Stimulated activated CD8-positive, alpha-beta memory T cell treated with anti-CD3 and anti-CD28 coated beads, Interleukin-7, amount 100 ng/mL, for 4 hours (primary cell): ENCODE measurements at places on chromosomes 16 and 17.

DNA sequence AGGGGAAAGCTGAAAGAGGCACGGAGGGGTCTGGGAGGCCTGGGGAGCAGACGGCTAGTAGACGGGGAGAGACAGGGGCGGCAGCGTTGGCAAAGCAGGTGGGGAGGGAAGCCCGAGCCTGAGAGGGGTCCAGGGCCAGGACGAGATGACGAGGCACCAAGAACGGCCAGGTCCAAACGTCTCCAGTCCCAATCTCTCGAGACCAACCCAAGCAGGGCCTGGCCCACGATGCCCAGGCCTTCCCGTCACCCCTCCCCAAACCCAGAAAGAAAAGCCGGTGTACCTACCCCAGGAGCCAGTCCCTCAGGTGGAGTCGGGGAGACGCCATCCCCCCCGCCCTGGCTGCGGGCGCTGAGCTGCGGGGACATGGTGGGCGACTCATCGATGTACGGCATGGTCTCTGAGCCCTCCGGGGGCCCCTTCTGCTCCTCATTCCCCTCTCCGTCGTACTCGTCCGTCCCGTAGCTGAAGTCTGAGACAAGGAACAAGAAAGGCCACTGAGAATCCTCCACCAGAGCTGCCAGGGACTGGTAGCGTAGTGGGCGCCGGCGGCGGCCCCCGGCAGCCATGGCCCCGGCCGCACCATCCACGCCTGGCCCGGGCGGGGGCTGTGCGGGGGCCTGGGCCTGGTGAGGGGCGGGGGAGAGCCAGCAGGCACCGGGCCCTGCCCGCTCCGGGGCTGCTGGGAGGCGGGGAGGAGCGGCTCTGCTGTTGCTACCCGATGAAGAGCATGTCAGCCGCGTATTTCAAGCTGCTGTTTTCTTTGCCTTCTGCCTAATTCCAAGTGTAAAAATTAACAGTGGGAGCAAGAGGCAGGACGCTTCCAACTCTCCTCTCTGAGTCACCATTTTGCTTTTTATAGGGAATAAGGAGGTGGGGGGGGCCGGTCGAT, 54.6 kb downstream of the ABR start:
- DNase-seq = no peak

GRCh38 chr16:82504836-82505235, 121.9 kb upstream of the CDH13 start:
- no peak for DNase-seq

DNA sequence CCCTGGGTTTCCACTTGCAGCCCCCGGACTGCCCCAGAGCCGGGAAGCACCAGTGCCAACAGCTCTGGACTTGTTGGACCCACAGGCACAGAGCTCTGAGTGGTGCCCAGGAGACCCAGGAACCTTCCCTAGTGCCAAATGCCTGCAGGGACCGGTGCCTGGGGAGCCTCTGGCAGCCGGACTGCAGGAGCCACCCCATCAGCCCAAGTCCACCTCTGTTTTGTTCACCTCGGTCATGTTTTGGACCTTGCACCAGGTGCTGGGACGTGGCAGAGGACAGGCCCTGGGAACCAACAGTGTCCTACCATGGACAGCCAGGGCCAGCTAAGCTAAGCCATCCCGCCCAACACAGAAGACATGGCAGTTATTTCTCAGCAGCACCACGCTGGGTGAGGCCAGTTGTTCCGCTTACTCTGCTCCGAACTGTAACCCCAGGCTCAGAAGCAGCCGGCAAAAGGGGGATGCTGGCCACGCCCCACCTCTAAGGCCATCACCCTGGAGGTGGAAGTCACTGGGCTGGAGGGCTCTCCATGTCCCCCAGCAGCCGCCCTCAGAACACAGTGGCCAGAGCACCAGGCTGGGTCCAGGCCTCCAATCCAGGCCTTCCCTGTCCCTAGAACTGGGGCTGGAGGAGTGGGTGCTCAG, 79.8 kb downstream of the AMFR start:
- no peak for DNase-seq

- DNase-seq = no peak
Measured at GRCh38 chr17:41505809-41506767, 676 bp upstream of the KRT13 start.

GRCh38 chr17:81052199-81052997, 17.4 kb downstream of the BAIAP2 start:
- DNase-seq = no peak

DNA sequence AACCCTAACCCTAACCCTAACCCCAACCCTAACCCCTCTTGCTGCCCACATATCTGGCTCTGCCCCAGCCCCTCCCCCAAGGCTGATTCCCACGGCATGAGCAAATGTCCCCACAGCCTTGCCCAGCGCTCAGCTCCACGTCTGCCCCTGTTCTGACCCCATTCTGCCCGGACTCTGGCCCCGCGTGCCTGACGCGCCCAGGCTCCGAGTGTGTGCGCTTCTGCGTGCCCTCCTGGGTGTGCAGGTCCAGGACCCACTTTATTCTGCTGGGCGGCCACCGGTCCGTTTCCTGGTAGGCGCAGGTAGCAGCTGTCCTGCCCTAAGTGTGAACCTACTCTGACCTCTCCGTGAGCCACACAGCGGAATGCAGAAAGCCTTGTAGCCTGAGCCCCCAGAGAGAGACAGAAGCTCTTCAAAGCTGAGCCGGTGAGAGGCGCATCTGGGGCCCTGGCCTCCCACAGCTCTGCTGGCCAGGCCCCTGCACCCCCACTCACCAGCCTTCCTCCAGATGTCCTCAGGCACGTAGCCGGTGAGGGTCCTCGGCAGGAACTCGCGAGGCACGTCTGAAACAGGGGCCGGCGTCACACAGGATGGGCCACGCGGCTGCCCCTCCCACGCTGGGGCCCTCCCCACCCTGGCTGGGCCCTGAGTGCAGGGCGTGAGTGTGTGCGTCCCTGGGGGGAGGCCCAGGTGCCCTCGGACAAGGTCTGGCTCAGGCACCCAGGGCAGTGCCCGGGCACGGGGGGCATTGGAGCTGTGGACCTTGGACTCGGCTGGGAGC, 14.0 kb upstream of the PABPN1L start:
- DNase-seq = no peak

- DNase-seq = no peak
Measured at GRCh38 chr16:24689128-24689527, 40.3 kb upstream of the TNRC6A start.

DNA sequence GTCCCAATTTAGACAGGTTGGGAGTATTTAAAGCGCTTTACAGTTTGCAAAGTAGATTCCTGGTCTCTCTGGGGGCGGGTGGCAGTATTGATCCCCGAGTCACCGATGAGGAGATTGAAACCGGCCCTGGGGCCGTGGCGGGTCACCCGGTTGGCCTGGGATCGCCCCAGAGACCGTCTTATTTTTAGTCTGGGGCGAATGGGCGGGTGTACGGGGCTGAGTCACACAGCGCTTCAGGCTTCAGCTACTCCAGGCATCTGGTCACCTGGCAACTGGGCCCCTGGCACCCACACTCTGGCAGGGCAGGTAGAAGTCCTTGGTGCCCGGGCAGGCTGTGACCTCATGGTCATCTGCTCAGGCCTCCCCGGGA, 669 bp downstream of the MIEF2 start:
- DNase-seq = no peak

- no peak for DNase-seq
Measured at GRCh38 chr17:73371836-73372235, 60.0 kb upstream of the CDC42EP4 start.

- DNase-seq = no peak
Measured at GRCh38 chr16:50384500-50385135, 15.8 kb upstream of the BRD7 start.

- DNase-seq = no peak
Measured at GRCh38 chr17:49461580-49461979, 33.5 kb upstream of the NGFR start.

GRCh38 chr16:57844416-57845030, 42.2 kb upstream of the KIFC3 start:
- DNase-seq = no peak

- DNase-seq = no peak
Measured at GRCh38 chr16:59170099-59170712, 436.1 kb upstream of the GOT2 start.

DNA sequence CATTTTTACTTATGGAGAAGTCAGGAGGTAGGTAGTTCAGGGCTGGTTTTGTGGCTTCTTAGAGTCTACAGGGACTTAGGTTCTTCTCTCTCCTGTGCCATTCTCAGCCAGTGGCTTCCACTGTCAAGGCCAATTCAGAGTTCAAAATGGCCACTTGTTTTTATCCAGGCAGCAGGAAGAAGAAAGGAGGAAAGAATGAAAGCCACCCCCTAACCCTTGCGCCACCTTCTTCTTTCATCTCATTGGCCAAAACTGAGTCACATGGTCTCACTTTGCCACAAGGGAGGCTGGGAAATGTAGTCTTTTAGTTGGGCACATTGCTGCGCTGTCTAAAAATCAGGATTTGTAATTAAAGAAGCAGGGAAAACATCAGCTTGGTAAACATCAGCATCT, 60.8 kb upstream of the MED9 start:
- DNase-seq = no peak

DNA sequence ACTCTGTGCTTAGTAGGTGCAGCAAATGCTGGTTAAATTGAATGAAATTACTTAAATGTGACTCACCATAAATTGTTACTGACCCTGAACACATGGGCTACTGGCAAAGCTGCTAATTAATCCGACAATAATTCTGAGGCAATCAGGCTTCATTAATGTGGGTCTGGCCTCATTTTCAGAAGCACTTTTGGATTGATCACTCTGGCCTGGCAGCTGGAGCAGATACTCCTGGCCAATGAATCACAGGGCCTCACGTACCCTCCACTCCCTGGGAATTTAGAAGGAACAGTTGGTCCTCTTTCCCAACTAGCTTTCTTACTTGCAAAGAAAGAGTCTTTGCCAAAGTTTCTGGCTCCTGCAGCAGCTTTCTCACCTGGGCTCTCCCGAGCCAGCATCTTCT, 162.0 kb upstream of the ZKSCAN2 start:
- no peak for DNase-seq

GRCh38 chr17:55688057-55688456, 34.6 kb downstream of the TMEM100 start:
- DNase-seq = no peak

GRCh38 chr17:63489291-63489690, 12.4 kb downstream of the ACE start:
- no peak for DNase-seq

- peak; percentile 18 for DNase-seq
Measured at GRCh38 chr17:58156839-58157803, 8.9 kb downstream of the OR4D1 start.

GRCh38 chr16:70433458-70434103, 5.3 kb downstream of the ST3GAL2 start:
- no peak for DNase-seq

DNA sequence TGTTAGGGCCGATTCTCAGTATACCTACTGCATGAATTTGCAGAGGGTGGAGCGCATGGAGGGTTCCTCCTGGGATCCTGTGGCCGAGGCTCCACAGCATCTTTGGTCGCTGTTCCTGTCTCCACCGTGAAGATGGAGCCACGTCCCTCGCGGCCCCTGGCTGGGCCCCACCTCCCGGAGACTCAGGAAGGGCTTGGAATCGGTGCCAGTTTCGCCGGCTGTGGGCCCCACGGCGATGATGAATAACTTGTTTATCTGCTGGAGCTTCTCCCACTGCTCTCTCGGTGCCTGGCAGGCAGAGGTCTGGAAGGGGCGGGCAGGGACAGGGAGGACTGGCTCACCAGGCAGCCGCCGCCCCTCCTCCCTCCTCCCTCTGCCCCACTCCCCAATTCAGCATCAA, 8.1 kb downstream of the SLC5A11 start:
- no peak for DNase-seq

GRCh38 chr16:30009990-30010843, 610 bp downstream of the DOC2A start:
- DNase-seq = no peak

DNA sequence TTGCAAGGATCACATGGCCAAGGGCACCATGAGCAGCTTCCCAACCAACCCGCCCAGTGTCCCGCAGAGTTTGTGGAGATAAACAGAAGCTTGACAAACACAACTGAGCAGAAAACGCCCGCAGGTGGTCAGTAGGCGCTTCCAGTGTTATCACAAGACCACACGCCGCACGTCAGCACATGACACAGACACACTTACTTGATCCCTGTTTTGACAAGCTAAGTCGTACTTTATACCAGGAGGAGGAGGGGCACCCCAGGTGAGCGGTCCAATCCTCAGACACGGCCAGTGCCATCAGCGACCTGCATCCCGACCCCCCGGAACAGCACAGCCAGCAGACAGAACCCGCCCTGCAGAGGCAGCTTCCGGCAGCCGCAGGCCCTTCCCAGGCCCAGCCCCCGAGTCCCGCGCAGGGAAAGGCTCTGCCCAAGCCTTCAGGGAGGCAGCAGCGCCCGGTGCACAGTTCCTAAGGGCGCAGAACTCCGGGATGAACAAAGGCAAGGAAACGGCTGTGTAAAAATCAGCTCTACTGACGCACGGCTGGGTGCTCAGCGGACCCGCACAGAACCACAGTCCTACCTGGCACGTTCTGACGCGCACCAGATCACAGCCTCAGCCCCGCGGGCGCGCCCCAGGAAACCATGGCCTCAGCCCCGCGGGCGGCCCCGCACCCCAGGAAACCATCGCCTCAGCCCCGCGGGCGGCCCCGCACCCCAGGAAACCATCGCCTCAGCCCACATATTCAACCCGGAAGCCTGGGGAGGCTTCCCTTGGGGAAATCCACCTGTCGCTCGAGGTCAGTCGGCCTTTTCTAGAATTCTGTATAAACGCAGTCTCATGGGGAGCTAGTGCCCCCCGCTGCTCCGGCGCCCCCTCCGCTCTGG, 27.8 kb downstream of the AXIN1 start:
- no peak for DNase-seq

DNA sequence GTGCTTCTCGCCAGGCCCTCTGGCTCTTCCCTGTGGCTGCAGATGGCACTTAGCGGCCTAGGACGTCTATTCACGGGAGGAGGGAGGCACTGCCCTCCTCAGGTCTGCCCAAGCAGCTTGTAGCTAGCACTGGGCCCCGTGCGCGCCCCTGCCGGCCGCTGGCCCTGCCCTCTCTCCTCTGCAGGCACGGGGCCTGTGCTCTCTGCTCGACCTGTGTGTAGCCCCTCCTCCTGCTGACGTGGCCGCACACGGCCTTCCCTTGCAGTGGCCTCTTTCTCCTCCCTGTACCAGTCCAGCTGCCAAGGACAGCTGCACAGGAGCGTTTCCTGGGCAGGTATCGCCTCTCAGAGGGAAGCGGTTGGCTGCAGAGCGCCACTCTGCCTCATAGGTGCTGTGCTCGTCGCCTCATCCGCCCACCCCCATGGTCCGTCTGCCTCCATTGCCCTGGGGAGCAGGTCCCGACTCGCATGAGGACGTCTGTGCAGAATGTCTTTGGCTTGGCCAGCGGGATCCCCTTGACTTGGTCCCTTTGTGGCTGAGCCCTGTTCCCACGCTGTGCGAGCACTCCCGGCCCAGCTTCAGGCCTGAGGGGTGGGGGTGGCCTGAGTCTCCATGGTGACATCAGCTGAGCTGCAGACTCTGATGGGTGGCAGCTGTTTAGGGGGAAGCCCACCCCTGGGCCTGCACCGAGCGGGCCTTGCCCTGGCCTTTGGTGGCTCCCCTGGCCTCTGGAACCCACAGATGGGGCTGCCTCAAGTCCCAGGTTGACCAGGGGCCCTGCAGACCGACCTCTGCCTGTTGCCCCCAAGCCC, 34.6 kb downstream of the TSC2 start:
- no peak for DNase-seq

DNA sequence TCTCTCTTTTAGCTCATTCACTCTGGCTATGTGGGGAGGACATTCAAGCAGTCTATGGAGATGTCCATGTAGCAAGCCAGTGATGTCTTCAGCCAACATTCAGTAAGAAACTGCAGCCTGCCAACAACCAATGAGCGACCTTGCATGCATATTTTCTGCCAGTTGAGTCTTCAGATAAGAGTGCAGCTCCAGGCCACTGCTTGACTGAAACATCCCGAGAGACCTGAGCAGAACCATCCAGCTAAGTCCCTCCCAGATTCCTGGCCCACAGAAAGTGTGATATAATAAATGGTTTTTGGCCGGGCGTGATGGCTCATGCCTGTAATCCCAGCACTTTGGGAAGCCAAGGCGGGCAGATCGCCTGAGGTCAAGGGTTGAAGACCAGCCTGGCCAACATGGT, 10.5 kb upstream of the C17orf58 start:
- DNase-seq = no peak
